NCI-H1436 (cell line): ENCODE measurements at places on chromosomes 6 and 20.
A peak's percentile ranks its signal among the peaks of the same experiment; 100 is the strongest.

- DNase-seq: no peak
Measured at GRCh38 chr6:134757911-134758361, 192.0 kb downstream of the ALDH8A1 start.

GRCh38 chr6:37174196-37174514, 4.2 kb downstream of the PIM1 start:
- DNase-seq: no peak

GRCh38 chr6:135094403-135094821, 39.8 kb upstream of the HBS1L start:
- DNase-seq: no peak

- DNase-seq: no peak
Measured at GRCh38 chr6:121430514-121431460, 4.7 kb upstream of the GJA1 start.

- no peak for DNase-seq
Measured at GRCh38 chr6:133893946-133894345, 5.0 kb downstream of the TCF21 start.

DNA sequence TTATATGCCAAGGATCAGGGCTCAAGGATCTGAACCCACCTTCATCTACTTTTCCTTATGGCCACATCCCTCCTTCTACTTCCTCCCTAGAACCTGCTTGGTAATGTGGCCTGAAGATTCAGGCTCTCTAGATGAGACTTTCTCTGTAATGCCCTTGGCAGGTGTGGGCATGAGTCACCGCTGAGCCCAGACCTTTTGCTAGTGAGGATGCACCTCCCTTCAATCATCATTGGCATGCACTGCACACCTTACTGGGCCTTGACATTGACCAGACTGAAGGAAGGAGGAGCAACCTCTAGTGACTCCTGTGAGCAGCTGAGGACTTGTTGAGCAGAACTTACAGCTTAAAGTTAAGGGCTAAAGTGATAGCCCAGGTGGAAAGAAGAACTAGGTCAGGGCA, 405.3 kb downstream of the MAFB start:
- DNase-seq: no peak

DNA sequence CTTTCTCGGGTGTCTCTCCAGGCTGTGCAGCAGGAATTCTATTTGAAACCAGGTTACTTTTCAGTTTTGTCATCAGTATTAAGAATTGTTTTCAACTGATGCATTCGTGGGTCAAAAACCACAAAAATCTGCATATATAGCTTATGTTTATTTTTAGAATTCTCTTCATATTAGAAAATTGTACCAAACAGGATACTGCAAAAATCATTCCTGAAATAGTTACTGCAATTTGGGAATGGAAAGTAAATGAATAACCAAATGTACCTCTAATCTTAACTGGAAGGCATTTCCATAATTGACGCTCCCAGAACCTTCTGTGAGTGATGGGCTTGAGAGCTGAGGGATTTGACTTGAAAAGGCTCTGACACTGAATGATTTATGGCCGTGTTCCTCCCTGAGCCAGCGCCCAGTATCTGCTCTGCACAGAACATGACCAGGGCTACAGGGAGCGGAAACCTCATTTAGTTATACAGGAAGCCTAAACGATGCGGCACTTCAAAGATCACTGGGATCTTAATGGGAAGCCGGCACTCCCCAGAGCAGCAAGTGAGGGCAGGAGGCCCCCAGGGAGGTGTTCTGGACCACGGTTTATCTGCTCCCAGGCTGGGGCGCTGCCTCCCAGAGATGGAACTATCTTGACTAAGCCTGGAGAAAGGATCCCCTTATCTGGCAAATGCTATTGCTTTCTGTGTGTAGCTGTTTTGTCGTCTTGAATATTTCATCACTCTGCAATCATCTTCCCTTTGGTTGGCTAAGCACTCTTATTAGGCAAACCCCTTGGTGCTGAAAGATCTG, 446.0 kb downstream of the QKI start:
- DNase-seq: no peak

- DNase-seq: no peak
Measured at GRCh38 chr20:1841554-1842140, 53.6 kb upstream of the SIRPA start.

GRCh38 chr20:60760256-60761000, 491.6 kb upstream of the CDH4 start:
- DNase-seq: no peak

DNA sequence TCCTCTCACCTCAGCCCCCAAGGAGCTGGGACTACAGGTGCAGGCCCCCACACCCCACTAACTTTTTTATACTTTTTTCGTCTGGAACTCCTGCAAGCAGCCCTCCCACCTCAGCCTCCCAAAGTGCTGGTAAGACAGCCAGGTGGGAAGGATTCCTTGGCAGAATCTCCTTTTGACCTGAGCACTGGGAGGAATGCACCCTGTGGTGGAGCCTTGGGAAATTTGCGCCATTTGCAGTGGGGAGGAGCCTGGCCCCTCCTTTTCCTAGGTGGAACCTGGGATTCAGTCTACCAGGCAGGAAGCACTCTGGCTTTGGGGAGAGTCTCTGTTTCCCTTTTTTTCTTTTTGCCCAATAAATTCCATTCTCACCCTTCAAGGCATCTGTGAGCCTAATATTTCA, 2.3 kb upstream of the RNGTT start:
- DNase-seq: no peak

DNA sequence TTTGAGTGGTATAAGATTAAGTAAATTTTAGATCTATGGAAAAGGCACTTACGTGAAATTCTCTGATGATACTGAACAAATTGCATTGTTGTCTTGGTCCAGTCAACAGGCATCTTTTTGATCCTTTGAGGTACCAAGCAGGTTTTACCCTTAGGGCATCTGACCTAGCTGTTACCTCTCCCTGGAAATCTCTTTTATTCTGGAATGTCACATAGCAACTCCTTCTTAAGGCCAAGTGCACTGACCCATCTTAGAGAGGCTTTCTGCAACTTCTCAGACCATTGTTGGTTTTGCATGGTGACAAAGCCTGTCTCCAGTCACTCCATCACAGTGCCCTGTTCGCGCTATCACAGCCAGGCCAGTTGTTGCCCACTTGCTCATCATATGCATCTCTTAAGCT, 42.0 kb downstream of the TPD52L1 start:
- no peak for DNase-seq

GRCh38 chr6:139262519-139263300, 29.1 kb downstream of the TXLNB start:
- DNase-seq: no peak

DNA sequence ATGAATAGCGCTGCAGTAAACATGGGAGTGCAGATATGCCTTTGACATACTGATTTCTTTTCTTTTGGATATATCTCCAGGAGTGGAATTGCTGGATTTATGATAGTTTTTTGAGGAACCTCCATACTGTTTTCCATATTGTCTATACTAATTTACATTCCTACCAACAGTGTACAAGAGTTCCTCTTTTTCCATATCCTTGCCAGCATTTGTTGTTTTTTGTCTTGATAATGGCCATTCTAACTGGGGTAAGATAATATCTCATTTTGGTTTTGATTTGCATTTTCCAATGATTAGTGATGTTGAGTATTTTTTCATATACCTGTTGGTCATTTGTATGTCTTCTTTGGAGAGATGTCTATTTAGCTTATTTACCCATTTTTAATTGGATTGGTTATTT, 3.3 kb downstream of the SYCP2L start:
- DNase-seq: no peak

- no peak for DNase-seq
Measured at GRCh38 chr6:43738877-43739641, 31.0 kb upstream of the VEGFA start.

DNA sequence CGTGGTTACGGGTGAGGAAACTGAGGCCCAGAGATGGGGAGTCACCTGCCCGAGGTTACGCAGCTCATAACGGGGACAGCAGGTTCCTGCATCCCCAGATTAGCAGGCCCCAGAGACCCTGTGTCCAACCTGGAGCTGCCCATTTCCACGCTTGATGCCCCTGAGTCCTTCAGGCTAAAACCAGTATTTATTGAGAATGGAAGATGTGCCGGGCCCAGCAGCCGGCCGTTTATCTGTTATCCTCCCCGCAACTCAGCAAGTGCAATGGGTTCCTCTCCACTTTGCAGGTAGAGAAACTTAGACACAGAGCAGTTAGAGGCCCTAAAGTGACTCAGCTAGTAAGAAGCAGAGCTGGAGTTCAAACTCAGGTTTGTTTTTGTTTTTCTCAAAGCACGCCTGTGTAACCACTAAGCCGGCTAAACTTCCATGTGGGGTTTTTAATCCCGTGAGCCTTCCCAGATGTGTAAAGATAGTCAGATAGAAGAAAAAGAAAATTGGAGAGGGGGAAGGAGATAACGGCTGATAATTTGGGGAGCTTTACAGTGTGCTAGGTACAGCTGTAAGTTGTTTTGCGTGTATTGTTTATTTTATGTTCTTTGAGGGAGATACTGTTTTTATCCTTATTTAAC, 775 bp downstream of the PFDN4 start:
- no peak for DNase-seq

DNA sequence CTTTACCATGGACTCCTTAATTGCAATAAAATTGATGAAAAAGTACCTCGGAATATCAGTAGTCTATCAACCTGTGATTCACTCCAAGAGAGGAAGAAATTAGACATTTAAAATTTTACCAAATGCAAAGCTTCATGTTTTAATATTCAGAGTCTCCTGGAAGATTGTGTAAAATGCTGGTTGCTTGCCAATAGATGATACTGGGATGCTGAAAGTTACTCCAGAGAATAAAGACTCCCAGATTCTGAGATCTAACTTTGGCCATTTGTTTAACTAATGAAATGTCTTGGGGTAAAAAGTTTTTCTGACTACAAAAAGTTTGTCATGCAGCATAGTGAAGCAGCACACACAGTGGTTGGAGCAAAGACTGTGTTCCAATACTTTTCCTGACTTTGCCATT, 176.7 kb upstream of the RSPO3 start:
- no peak for DNase-seq

DNA sequence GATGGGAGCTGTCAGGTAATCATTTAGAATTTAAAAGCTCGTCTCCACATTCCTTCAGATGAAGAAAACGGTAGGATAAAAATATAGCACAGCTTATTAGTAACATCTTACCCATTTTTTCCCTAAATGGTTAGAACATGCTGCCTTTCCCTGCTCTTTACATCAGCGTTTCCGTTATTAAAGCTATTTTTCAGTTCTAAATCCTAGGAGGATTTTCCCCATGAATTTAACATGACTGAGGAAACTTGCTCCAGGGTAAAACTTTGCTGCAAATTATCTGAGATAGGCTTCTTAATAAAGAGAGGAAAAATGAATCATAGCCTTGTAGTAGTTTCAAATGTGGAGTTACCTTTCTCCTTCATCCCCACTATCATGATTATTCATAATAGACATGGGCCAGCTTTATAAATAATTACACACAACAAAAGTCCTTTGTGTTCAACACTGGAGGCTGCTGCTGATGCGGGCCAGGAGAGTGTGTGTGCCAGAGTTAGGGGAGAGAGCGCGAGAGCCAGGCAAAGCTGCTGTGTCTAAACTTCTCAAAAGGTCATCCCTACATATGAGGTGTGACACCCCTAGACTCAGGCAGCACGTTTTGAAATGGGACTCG, 24.4 kb downstream of the MYLIP start:
- no peak for DNase-seq

- DNase-seq: no peak
Measured at GRCh38 chr6:72824833-72825232, 203.0 kb downstream of the KCNQ5 start.

DNA sequence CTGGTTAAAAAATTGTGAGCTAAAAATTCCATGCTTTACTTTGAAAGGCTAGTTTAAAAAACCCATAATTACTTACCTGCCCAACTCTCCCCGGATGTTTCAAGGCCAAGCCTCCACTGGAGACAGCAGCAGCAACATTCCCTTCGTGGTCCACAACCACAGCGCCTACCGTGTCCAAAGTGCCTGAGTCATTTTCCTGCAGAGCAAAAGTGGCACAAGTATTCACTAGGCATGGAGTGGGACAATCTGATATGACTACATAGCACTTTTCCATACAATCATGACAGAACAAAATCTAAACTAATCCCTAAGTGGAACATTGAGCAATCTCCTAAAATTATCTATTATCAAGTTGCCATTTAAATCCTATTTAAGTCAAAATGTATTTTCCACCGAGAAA, 104.8 kb downstream of the TASP1 start:
- DNase-seq: no peak

GRCh38 chr6:32551410-32551809, 21.3 kb upstream of the HLA-DRB5 start:
- no peak for DNase-seq

- DNase-seq: no peak
Measured at GRCh38 chr6:11006061-11006460, 38.0 kb downstream of the ELOVL2 start.

DNA sequence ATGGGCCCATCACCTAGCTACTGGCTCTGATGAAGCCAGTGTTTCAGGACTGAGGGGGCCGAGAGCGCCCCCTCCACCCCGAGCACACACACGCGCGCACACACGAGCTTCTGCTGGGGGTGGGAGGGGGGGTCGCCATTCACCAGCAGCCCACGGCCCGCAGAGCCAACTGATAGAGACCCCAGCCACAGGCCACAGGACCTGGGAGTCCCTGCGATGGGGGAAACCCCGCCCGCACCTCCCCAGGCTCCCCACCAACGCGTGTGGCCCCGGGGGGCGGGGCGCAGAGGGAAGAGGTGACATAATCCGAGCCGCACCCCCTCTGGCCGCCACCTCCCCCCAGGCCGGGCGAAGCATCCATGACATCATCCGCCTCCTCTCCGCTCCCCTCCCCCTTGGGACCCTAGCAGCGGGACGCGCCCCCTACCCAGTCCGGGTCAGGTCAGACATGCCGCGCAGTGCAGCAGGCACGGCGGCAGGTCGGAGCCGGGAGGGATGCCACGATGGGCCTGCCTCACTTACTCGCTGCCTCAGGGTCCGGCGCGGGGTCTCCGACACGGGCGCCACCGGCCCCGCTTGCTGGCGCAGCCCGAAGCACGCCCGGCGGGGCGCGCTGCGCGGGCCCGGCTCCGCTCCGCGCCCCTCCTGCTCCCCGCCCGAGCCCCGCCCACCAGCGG, at the start of gene LZTS3:
TSS of gene LZTS3 (minus strand) at position 617 of the 677 bp plus-strand sequence. CDS start 6,386 bp downstream, outside the sequence.
- DNase-seq: peak; percentile 75

DNA sequence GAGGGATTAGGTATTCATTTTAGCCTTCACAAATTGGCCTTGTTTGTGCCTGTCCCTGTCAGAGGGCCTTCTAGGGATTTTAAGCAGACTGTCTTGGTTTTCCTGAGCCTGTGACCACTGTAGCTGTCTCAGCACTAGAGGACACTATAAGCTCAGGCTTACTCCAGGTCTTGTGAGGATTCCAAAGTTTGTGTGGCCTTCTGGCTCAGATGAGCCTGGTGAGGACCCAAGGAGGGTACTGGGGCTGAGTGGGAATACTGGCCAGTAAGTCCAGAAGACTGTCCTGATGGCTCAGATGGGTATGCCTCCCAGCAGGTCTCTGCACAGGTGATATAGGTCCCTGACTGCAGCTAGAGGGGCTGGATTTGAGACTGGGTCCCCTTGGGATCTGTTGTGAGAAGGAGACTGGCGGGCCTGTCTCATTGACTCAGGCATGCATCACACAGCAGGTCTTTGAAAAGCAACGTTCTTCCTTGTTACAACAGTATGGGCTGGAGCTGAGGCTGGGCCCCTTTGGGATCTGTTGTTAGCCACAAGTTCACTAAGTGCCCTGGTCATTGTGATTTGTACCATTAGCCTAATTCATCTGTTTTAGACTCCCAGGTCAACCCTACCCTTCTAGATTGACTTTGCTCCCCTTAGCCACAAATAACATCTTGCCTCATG, 26.3 kb upstream of the TFB1M start:
- DNase-seq: no peak
